ENCODE measurements at places on chromosomes 11 and 22.

- DNase-seq = no peak
These were observed 283.1 kb upstream of the CCDC90B start for GRCh38 chr11:83569134-83569805.

- no peak for DNase-seq
These were observed 83.4 kb downstream of the ALX4 start for GRCh38 chr11:44226490-44226889.

DNA sequence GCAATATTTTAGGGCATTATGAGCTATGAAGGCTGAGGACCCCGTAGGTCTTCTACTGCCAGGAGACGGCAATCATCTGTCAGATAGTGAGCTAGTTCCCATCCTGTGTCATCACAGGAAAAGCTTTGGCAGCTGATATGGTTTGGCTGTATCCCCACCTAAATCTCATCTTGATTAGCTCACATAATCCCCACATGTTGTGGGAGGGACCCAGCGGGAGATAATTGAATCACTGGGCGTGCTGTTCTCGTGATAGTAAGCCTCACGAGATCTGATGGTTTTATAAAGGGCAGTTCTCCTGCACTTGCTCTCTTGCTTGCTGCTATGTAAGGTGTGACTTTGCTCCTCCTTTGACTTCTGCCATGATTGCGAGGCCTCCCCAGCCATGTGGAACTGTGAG is 18.1 kb downstream of the CSRP3 start:
- no peak for DNase-seq

- no peak for DNase-seq
These were observed 56.8 kb upstream of the THY1 start for GRCh38 chr11:119479685-119480275.

- no peak for DNase-seq
These were observed 155.7 kb downstream of the CEP164 start for GRCh38 chr11:117483372-117483771.

GRCh38 chr11:88312628-88313027 is 24.9 kb downstream of the CTSC start:
- no peak for DNase-seq

- no peak for DNase-seq
These were observed 254.1 kb downstream of the NTM start for GRCh38 chr11:131624531-131624930.

DNA sequence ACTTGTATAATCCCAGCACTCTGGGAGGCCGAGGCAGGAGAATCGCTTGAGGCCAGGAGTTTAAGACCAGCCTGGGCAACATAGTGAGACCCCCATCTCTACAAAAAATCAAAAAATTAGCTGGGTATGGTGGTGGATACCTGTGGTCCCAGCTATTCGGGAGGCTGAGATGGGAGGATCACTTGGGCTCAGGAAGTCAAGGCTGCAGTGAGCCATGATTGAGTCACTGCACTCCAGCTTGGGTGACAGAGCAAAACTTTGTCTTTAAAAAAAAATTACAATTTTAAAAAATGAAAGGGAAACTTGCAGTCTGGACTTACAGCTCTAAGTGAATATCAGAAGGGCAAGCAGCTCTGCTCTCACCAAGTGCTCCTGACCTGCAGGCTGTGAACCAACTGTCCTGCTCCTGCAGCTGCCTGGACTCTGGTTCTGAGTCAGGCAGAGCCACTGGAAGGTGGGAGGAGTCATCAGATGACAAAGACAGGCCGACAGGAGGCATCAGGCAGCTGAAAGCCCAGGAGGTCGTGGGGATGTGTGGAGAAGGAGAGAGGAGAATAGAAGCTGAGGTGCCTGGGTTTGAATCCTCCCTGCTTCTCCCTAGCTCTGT is 9.6 kb downstream of the SMTNL1 start:
- DNase-seq = no peak

GRCh38 chr11:65095974-65096806 is at the start of gene VPS51:
Gene VPS51 (plus strand): TSS chr11:65096214. CDS start chr11:65096251, 37 bp downstream.
- DNase-seq = peak; percentile 94

DNA sequence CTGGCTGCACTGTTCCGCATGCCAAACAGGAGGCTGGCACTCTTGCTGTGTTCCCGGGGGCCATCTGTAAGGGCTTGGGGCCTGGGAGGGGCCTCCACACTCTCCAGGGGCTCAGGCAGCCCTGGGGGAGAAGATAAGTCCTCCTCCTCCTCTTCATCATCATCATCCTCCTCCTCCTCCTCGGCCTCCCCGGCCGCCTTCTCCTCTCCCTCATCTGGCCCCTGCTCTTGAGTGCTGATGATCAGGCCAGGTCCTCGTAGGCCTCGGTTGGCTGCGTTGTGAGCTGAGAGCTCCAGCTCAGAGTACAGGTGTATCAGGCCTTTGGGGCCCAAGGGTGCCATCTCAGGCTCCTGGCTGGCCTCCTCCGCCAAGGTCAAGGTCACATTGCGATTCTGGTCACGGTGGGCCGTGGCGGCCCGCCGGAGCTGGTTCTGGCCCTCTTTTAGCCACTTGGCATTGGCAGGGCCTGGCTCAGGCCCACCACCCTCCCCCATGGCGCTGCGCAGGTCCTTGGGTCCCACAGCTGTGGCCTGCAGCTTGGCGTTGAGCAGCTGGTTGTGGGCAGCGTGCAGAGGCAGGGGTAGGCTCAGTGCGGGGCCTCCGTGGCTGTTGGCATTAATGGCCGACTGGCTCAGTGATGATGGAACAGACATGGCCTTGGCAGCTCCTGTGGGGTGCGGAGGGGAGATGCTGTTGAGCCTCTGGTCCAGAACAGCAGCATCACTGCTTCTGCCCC is 8.0 kb downstream of the APBB1 start:
- no peak for DNase-seq

- no peak for DNase-seq
These were observed 25.0 kb upstream of the CREB3L1 start for GRCh38 chr11:46252373-46252914.

GRCh38 chr22:46047841-46048595 is 71.1 kb upstream of the WNT7B start:
- no peak for DNase-seq

DNA sequence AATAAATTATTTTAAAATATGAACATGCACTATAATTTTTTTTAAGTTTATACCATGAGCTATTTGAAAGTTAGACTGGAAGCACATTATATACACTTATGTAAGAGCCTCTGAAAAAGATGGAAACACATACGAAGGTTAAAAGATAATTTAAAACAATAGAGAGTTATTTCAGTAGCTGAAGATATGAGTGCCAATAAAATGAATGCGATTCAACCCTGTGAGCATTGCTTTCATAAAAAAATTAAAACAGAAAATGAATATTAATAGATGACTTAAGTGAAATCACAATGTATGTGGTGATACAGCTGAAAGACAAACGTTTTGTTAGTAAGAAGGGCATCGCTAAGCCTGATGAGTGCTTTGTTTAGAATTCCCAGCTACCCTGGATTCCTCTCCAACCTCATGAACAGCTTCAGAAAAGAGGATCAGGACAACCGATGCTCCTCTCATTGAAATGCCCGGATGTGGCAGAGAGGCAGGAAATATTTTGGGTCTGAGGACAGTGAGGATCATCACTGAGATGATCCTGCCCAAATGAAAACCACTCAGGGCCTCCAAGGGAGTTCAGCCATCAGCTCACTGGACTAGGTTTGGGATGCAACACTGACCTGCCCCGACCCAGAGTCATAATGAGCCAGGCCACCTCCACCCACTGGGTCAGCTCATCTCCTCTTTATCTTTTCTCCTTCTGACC is 60.2 kb upstream of the TOP3B start:
- no peak for DNase-seq

DNA sequence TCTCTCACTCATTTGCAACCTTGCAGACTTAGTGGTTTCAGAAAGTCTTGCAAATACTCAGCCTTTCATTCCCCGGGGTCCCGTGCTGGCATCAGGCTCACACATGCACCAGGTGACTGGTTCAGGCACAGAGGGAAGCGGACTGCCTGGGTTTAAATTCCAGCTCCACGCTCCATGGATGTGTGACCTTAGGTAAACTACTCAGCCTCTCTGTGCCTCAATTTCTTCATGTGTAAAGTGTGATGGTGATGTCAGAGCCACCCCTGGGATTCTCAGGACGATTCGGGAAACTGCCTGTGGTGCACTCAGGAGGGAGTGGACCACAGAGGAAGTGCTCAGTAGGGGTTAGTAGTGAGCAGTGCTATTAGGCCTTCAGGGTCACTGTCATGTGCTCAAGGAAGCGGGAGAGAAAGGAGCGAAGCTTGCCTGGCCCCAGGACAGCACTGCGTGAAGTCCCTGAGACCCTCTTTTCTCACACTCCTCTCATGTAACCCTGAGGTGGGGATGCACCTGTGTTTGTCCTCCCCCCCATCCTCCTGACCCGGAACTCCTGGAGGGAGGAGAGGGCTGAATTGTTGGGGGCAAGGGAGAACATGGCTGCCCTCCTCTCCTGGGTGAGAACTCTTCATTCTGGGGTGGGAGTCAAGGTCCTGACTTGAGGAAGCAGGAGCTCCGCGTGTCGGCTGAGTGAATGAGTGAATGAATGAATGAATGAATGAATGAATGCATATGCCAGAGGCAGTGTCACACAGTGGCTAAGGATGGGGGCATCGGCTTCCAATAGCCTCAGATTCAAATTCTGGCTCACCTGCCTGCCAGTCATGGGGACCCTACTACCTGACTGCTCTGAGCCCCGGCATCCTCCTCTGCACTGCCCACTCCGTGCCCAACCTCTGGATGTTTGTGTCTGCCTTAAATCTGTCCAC is 14.4 kb upstream of the UPK3A start:
- DNase-seq = no peak

GRCh38 chr11:61266602-61267001 is 25.6 kb downstream of the PGA5 start:
- no peak for DNase-seq

DNA sequence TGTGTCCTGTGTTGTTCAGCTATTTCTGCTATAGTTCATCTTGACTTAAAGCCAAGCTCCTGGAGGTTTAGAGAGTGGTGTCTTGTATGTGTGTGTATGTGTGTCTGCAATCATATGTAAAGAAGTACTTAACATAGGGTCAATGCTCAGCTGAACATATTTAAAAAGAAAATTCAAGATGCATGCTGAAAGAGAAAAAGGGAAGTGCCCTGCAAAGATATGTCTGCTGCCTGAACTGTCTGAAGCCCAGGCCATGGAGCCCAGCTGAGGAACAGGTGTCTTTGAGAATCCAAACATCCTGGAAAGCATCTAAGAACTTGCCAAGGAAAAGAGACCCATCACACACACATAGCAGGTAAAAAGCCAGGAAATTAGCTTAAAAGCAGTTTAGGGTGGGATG is 6.6 kb downstream of the TCN1 start:
- DNase-seq = no peak

GRCh38 chr11:7167976-7168740 is 79.4 kb downstream of the RBMXL2 start:
- DNase-seq = no peak

- no peak for DNase-seq
These were observed 11.9 kb downstream of the CTR9 start for GRCh38 chr11:10762913-10763421.

DNA sequence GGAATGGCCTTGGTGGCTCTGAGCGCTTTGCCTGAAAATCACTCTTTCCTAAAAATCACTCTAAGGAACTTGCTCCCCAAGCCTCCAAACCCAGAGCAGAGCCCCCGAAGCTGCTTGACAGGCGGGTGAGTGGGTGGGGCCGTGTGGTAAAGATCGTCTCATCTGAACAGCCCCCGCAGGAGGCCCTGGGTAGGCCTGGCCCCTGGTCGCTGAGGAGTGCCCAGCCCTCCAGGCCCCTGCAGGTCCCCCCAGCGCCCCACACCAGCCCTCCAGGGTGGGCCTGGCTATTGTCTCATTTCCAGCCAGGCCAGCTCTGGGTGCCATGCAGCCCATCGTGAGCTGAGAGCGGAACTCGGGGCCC is 17.2 kb upstream of the PIM3 start:
- DNase-seq = no peak

DNA sequence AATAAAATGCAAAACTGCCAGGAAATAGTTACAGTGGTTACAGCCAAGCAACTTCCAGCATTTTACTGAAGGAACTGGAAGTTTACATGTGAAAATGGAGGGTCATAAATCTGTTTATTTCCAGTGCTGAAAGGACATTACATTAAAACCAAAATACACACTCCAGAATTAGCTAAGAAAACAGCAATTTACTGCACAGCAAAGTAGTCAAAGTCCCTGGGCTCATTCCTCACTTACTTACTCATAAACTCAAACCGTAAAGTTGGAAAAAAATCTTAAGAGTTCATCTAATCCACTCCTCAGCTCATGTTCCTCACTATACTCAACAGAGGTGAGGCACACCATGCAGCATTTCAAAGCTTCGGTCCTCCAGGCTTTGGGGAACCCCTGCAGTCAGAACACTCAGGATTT is 17.4 kb downstream of the CTSC start:
- no peak for DNase-seq
